ENCODE measurements at places on chromosomes 3 and 15.
A peak's percentile ranks its signal among the peaks of the same experiment; 100 is the strongest.

DNA sequence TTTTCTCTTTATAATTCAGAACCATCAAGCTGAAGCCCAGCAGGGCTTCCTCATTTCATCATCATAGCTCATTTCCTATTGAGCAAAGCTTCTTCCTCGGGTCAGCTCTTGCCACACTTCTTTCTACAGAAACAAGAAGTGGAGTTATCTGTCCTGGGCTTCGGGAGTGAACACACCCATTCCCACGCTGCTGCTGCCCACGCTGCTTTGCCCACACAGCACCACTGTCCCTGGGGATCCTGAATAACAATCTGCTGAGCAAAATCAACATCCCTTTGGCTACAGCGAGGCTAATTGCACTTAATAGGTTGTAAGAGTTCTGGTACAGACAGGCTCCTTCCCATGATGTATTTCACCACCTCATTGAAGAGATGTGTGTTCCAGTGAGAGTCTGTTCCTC, 23.7 kb downstream of the CEP19 start:
- no peak for DNase-seq

DNA sequence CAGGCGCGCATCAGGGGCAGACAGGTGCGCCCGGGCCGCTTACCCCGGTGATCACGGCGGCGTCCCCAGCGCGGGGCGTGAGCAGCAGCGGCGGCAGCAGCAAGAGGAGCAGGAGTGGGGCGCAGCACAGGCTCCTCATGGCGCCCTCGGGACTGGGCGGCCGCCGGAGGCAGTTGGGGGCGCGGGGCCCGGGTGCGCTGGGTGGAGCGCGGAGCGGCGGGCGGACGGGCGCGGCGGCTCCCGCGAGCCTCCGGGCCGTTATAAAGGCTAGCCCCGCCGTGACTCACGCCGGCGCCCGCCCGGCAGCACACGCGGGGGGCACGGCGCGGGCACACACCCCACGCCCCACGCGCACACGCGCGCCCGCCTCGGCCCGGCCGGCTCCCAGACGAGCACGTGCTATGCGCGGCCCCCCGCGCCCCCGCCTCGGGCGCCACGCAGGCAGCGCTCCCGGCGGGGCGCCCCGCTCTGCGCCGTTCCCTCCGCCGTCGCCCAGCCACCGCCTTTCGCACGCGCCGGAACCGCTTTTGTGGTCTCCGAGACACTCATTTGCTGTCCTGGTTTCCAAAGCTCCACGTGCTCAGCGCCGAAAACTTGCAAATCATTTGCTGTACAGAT, at the start of gene PROK2:
TSS of gene PROK2 (minus strand) at position 235 of the 618 bp plus-strand sequence. CDS start at position 139, 96 bp downstream.
- DNase-seq: peak; percentile 58

DNA sequence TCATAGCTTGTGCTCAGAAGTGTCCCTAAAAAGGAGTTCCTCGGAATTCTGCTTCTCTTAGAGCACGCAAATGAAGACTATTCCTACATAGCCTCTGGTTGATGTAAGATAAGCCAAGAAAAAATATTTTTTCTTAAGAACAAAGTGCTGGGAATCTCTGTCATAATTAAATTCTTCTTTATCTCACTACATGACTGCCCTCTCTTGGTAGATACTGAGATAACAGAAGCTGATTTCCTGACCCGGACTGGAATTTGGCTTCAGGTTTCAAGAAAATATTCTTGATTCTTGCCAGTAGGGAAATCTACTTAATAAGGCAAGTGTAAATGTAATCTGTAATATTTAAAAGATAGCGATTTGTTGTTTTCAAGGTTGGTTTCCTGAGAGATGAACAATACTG, 31.3 kb upstream of the SETMAR start:
- DNase-seq: peak; percentile 17

DNA sequence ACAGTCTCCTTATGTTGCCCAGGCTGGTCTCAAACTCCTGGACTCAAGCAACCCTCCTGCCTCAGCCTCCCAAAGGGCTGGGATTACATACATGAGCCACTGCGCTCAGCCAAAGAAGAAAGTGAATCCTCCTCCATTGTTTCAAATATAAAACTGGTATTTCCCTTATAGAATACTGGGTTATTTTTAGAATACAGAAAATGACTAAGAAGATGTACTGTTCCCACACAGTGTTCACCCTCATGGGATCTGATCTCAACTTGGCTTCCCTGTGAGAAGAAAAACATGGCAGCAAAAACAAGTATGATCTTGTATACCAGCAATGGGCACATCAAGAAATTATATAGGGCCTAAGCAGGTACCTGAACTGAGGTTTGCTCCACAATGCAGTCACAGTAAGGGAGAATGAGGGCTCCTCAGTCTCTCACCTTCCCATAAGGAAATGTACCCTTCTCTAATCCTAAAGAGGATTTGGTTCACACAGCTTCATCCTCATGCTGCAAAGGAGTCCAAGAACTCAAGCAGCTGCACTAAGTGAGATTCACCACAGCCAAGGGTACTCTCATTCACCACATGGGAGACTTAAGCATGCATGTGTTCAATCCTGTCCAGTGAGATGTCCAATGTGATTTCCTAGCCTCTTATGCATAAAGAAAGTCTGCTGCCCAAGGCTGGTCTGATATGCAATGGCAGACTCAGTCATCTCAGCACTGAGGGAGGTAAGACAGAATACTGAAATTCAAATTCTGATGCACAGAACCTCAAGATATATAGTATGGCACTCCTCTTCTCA, 25.8 kb downstream of the USP4 start:
- no peak for DNase-seq

DNA sequence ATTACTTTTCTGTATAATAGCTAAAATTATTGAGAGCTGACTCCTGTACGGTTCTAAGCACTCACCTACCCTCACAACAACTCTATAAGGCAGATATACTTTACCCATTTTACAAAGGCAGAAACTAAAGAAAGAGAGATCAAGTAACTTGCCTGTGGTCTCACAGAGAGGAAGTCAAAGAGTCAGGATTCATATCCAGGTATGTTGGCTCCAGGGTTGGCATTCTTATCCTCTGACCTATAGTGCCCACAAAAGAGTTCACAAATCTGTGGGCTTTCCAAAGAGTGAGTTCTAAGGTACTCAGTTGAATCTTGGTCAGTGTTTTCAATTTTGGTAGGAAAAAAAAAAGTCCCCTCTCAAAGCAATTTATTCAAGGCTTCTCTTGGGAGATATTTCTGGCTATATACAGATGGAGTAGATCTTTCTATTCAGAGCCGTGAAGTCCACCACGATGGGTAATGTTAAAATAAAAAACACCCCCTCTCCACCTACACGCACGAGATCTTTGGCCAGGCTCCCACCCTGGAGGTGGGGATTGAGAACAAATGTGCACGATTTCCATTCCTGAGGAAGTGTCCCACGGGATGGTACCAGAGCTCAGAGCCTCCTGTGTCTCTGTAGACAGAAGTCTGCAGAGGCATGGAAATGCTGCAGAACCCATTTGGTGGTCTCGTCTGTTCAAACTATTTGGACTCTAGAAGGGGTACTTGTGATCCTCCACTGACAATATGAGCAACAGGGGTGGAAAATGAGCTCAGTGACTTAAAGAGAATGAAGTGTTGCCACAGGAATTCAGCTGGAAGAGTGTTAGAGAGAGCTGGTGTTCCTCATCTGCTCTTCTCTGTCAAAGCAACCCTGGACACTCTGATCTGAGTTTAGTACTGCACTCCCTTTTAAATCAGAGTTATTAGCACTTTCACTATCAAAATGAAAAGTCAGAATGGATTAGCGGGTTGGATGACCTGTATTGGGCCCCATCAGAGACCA, 212.1 kb upstream of the EIF1B start:
- DNase-seq: no peak

- no peak for DNase-seq
Observed at GRCh38 chr15:35560870-35561269, 14.9 kb upstream of the DPH6 start.

DNA sequence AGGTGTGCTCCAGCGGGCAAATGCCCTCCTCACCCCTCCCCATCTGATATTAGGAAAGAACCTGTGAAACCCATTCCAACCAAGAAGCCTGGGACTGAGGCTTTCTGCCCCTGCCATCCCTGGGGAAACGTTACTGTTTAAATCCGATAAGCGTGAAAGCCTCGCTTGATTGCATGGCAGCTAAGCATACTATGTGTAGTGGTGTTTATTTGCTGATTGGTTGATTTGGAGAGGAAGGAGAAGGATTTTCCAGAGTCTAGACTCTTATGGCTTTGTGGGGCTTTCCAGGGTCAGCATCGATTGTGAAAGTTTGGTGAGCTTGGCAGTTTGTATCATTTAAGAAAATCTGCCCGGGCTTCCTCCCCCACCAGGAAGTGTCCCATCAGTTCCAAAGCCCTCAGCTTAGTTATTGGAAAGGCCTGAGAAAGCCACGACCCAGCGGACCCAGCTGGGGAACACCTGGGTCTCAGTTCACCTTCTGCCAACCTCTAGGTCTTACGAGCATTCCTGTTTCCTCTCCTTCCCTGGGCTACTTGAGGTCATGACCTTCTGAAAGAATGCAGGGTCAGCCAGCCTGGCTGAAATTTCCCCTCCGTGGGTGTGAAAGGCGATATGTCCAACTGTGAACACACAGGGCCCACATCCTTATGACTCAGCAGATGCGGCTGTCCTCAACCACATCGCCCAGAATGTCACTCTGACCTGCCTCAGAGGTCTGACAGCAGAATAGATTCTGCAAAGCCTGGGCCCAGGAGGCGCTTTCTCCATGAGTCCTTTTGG, 62.8 kb upstream of the HERC1 start:
- DNase-seq: peak; percentile 66

- DNase-seq: no peak
Observed at GRCh38 chr3:152038490-152038889, 165.0 kb downstream of the SUCNR1 start.

DNA sequence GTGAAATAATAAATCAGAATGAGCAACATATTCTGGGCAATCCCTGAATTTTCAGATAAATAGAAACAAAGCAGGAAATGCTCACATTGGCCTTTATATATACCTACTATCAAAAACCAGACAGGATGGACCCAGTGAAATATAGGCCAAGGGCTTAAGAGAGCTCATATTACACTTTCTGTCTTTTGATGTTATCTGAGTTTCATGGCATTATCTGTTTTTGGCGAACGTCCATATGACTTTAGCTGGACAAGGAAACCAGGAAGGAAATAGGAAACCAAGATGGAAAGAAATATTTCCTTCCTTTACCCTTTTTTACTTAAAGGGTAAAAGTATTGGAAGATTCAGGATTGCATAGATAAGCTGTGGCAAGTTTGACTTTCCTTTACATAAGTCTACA, 274.8 kb downstream of the THSD4 start:
- DNase-seq: no peak

- DNase-seq: no peak
Observed at GRCh38 chr3:197068077-197068476, 38.5 kb upstream of the MELTF start.

- DNase-seq: no peak
Observed at GRCh38 chr3:168187233-168187632, 91.5 kb upstream of the GOLIM4 start.

GRCh38 chr3:45911511-45912226, 25.3 kb downstream of the CCR9 start:
- no peak for DNase-seq

DNA sequence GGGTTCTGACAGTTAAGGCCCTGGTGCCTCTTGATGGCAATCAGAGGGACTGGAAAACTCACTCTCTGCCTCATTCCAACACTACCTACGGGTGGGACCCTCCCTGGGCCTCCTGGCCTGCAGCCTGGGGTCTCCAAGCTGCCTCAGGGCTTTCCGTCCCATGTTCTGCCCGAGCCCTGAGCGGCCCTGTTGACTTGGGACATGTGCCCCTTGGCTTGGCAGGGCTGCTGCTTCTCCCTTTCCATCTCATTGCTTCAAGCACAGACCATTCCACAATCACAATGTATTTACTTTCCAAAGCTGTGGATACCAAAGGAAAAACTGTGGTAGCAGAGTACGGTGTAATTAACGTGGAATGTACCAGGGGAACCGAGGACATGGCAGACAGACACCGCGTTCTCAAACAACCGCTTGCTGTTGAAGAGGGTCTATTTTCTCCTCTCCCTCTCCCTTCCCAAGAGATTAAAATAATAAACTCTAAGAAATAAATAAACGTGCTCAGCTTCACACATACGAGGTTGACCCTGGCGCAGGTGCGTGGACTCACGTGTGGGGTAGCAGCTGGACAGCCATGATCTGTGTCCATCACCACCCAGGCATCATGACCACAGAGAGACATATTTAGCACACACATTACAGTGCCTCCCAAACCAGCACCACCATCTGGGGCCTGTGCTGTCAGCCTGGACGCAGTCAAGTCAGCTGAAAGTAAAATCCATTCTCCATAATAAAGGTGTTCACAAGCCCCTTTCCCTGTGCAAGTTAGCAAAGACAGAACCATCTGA, 172.0 kb downstream of the XXYLT1 start:
- DNase-seq: no peak

- DNase-seq: no peak
Observed at GRCh38 chr3:75303741-75304140, 360.4 kb upstream of the FRG2C start.

DNA sequence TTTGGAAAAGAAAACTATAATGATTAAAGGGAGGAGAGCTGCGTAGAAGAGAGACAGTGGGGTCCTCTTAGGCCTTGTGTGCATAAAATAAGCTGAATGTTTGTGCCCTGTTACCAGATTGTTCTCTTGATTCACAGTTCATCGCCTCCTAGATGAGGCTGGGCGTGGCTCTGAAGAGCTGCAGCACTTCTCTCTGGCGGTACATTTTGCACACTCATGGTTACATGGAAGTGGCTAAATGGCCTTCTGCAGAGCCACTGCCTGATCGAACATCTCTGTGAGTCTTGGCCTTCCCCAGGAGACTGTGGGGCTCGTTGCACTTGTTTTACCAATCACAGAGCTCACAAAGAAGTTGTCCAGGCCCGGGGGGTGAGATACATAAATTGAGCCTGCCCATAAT, 208.8 kb downstream of the GABRG3 start:
- DNase-seq: no peak

DNA sequence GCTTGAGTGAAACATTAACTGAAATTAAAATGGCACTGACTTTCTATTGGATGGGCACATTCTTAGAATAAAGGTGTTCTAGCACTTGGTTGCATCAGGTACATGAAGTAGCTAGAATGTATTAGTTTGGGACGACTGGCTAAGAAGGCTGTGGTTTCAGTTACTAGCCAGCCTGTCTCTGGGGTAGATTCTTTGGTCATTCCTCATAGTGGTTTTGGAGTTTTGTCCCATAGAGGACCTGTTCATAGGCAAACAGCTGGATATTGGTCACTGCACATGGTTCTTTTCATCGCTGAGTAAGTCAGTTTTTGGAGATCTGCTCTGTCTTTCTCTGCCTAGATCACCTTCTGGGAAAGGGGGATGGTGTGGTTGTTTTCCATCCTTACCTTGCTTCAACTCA, 55.3 kb downstream of the ADAMTSL3 start:
- DNase-seq: no peak

- peak; percentile 12 for DNase-seq
Observed at GRCh38 chr3:87268646-87269211, 7.7 kb downstream of the POU1F1 start.

- DNase-seq: no peak
Observed at GRCh38 chr3:55724821-55725220, 237.7 kb upstream of the WNT5A start.

DNA sequence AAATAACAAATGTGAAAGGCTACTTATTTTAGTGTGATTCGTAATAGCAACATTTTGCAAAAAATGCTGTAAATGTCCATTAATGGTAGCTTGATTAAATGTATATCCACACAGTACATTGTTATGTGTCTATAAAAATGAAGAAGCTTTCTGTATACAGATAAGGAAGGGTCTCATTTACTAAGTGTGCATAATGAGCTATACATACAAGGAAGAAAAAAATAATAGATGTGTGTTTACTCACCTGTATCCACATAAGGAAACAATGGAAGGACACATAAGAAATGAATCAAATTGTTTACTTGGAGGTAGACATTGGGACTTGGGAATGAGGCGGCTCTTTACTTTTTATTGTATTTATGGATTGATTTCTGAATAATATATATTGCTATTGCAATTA, 34.9 kb downstream of the MED12L start:
- no peak for DNase-seq
